ENCODE measurements at places on chromosomes 1 and 21.

GRCh38 chr1:22763487-22764200 lies 53.0 kb downstream of the EPHB2 start:
- DNase-seq, result no peak

DNA sequence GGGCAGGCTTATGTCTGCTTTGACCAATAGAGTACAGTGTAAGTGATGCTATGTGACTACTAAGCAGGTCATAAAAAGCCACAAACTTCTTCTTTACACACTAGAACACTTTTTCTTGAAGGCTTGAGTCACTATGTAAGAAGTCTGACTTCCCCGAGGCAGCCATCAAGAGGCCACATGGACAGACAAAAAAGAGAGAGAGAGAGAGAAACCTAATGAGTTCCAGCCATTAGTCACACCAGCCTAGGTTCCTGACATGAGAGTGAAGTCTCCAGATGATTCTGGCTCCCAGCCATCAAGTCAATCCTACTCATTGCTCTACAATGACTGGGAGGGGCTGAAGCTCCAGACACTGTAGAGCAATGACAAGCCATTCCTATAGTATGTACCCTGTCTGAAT lies 101.4 kb downstream of the LHX9 start:
- no peak for DNase-seq

GRCh38 chr1:225426395-225427234 lies 1.2 kb downstream of the LBR start:
- DNase-seq, result peak; percentile 33

- DNase-seq, result peak; percentile 30
These were observed 11.1 kb downstream of the PTPN14 start for GRCh38 chr1:214540324-214540723.

GRCh38 chr1:77655431-77655974 lies 27.0 kb downstream of the ZZZ3 start:
- no peak for DNase-seq

DNA sequence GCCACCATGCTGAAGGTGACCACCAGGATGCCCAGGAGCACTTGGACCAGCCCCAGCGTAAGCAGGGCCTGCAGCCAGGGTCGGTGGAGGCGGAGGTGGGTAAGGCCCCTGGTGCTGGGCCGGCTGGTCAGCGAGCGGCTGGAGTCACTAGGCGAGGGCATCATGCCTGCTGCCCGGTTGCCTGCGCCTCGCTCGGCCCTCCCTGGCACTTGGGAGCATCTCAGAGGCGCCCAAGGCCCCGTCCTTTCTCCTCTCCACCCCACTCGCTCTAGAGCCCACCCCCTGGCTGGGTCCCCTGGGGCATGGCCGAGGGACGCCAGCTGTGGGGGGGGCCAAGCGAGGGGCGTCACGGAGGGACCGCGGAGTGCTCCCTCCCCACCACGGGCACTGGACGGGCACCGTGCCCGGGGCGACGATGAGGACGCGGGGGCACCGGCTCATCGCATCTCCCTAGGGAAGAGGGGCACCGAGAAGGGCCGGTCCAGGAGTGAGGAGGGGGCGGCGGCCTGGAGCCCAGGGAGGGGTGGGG lies 505 bp downstream of the ENTREP3 start:
- DNase-seq, result no peak
